ENCODE measurements at places on chromosomes 3 and 15. TPM values are rescaled to one million over a fixed set of nuclear protein-coding genes. Genes with fewer than 3 reads are reported as not detected.
A peak's percentile ranks its signal among the peaks of the same experiment; 100 is the strongest.

Gene PROK2
- 3.0 TPM for total RNA-seq

Gene STX19
- 0.31 TPM for total RNA-seq

Gene CCR9
- total RNA-seq, result 0.31 TPM

Gene TEX55
- total RNA-seq, result not detected

Gene DNASE1L3
- total RNA-seq, result 2.0 TPM

Gene LDHAL6B
- not detected for total RNA-seq

Gene ANKRD63
- total RNA-seq, result not detected

DNA sequence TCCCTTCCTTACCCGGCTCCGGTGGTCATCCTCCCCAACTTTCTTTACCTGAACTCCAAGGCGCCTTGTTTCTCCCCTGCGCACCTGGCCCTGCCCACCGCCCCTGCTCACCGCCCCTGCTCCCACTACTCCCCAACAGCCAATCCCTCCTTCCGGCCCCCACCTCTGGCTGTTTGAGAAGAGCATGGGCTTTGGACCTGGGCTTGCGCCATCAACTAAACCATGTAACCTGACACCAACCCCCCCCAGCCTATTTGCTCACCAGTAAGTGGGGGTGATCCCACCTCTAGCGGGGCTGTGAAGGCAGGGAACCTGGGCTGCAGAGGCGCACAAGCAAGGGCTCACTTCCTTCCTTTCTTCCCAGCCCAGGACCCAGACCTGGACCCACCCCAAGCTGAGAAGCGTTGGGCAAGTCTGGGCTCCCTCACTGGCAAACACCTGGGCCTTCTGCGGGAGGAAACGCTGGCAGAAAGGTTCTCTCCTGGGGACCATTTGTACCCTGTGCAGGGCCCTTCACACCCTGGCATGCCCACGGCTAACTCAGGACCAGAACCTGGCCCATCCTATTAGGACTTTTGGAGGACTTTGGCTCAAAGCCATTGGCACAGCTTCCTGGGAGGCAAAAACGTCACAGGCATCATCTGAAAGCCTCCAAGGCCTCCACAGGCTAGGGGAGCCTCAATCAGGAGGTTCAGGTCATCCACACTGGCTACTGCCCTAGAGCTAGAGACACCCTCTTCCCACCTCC, at the start of gene PLXNB1:
PLXNB1 (minus strand) TSS at position 127 of the 748 bp plus-strand sequence. CDS start 5,475 bp downstream, outside the sequence.
- peak; percentile 73 for DNase-seq

DNA sequence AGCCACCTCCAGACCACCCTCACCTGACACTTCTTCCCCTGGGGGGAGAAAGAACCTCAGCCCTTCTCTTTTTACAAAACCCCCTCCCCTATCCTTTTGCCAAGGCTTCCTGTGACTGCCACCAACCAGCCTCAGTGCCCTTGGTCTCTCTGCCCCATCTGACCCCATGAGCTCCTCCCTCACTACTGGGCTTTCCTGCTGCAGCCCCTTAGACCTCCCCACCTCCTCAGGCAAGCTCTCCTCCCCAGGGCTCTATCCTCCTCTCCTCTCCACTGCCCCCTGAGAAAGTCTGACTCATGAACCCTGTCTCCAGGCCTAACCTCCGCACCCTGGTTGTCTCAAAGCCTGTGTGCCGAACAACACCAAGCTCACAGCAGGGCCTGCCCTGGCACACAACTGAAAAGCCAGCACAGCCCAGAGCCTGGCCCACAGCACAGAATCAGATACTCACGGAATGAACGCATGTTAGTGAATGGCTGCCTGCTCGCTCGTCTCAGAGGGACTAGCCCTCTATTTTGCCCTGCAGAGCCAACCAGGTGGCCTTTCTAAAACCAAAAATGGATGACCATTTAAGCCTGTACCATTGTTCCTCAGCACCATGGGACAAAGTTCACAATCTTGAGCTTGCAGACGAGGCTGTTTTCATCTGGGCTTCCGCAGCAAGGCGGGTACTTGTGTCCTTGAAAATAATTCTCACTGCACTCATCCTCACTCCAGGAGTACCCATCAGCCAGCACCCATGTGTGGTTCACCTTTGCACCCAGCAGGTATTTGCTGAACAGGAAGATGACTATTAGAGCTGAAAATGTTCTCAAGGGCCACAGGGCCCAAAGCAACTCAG, 1.7 kb downstream of the CHDH start:
- no peak for DNase-seq

DNA sequence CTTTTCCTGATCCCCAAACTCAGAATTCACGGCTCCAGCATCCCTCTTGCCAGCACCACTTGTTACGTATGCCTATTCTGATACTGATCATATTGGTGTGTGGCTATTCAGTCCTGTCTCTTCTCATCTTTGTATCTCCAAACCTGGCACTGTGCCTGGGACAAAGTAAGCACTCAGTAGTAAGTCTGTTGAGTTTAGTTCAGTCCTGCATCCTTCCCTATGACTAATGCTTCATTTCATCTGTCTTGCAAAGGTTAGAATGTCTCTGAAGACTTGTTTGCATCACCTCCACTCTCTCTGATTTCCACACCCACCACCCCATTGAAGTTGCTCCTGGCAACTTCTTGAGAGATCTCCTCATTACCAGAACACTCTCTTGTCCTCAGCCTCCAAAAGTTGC, 80.3 kb downstream of the HMG20A start:
- no peak for DNase-seq

DNA sequence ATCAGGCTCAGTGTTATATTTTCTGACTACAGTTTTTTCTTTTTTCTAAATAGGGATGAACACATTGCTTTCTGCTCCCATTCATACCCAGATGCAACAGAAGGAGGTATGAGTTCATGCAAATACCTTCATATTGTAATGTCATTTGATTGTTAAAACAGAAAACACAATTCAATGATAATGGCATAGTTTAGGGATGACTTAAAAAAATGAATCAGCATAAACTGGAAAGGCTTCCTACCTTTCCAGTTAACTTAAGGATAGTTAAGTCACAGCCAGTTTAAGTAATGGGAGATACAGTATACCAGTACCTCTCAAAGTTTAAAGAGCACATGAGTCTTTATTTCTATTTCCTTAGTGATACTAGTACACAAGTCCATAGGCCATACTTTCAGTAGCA, 24.9 kb downstream of the KNL1 start:
- no peak for DNase-seq

DNA sequence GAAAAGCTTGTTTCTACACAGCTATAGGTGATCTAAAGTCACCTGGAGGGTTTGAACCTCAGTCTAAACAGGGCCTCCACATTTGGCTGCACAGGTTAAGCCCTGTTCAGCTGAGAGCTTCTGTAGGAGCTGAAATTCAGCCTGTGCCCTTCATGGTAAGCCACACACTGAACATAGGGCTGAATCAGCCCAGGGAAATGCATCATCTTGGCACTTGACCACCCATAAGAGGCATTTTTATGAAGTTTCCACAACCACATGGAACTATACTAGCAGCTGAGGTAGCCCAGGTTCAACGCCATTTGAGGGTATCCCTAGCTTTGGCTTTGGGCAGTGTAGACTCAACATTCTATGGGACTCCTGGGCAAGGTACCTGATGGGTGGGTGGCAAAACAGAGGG, 126.8 kb downstream of the FAM174B start:
- no peak for DNase-seq

GRCh38 chr3:150519026-150519425, 27.3 kb downstream of the SERP1 start:
- no peak for DNase-seq

DNA sequence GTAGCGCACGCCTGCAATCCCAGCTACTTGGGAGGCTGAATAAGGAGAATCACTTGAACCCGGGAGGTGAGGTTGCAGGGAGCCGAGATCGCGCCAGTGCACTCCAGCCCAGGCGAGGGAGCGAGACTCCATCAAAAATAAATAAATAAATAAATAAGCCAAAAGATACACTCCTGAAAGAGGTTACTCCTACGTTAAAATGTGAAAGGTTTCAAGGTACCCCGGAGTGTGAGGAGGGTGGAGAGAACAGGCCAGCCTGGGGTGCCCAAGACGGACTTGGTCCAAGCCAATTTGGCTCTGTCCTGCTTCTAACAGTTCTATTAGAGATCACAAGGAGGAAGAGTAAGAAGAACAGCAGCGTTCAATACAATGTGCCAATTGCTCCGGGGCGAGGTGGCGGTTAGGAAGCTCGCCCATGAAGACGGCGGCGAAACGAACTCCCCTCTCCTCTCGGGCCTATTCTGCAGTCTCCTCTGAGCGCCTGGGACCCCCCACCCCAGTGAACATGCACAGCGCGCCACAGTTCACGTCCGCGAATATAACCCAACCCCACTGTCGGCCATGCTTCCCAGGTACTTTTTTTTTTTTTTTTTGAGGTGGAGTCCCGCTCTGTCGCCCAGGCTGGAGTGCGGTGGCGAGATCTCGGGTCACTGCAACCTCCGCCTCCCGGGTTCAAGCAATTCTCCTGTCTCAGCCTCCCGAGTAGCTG, 942 bp downstream of the ELP6 start:
- peak; percentile 63 for DNase-seq

DNA sequence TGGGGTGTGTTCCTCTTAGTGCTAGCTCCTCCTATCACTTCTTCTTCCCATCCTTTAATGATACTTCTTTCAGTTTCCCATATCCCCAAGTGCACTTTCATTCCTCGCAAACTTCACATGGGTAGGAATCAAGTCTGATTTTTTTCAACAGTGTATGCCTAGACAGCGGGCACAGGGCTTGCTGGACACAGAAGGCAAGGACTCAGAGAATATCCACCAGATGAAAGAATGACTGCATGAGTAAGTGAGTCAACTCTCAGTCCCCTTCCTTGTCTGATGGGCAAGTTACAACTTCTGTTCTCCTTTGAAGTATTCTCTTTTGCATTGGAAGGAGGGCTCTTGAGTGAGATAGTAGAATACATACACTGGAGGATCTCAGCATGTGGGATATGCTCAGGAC, 3.1 kb upstream of the SQOR start:
- no peak for DNase-seq

- no peak for DNase-seq
Measured at GRCh38 chr15:28271697-28272260, 50.2 kb downstream of the HERC2 start.

DNA sequence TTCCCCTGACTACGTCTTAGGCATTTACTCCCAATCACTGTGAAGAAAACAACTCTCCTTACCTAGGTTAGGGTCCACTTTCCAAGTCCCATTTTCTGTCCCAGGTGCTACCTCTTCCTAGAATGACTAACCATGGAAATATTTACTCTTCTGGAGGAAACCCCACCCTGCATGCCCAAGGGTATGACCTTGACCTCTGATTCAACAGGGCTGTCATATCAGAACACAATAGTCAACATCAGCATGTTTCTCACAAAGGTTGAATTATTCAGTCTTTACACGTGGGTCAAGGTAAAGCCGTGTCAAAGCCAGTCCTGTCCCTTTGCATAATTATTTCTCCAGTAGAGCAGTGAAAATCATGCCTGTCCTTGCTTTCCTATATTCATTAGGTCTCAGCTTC, 4.3 kb upstream of the FRMD5 start:
- no peak for DNase-seq

- no peak for DNase-seq
Measured at GRCh38 chr3:72187131-72187530, 402.2 kb upstream of the PROK2 start.

DNA sequence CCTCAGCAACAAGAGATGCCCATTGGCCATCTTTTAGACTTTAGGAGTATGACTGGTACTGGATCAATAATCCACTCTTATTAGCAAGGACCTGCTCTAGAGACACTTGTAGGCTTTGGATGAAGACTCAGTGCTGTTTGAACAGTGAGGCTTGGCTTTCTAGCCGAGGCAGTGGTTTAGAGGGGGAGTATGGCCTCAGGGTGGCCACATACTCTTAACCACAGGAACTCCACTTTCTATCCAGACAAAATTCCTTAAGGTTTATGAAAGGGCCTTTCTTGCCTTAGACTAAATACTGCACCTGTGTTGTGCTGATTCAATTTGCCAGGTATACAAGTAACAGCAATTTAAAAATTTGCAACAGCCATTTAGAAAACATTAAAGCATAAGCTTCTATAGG, 1046.3 kb downstream of the DIPK2A start:
- no peak for DNase-seq

All from sciatic nerve (tissue), 2 donors.